Cardiac muscle cell (in vitro differentiated cells and primary cell): ENCODE measurements at places on chromosomes 4 and X.

GRCh38 chr4:143372093-143372915 is 35.6 kb downstream of the GAB1 start:
- no peak for DNase-seq

GRCh38 chr4:112210777-112211176 is 20.8 kb upstream of the AP1AR start:
- no peak for DNase-seq

DNA sequence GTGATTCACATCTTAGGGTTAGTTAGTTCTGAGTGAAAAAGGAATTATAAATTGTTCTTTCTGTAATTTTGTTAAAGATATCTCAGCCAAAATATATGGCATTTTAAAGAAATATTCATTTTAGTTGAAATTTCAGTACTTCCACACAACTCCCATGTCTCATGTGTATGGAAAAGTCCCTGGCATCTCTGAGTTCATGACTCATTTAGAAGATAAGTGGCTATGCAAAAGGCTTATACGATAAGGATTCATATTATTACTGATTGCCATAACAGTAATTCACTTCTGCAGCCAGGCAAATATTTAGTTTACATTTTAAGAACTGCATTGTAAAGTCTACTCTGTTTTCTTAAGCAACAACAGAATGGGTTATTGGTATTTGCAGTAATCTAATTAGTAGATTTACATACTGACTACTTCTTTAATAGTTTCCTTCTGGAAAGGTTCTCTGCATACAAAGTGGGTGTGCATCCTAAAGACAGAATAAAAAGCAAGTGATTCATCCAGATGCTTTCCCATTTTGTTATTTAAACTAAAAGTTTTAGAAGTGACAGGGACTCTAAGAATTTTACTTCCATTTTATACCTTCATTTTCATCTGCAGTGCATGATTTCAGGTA is 682.4 kb upstream of the PABPC4L start:
- DNase-seq, result no peak

GRCh38 chr4:127558489-127559407 is 74.0 kb upstream of the INTU start:
- no peak for DNase-seq

DNA sequence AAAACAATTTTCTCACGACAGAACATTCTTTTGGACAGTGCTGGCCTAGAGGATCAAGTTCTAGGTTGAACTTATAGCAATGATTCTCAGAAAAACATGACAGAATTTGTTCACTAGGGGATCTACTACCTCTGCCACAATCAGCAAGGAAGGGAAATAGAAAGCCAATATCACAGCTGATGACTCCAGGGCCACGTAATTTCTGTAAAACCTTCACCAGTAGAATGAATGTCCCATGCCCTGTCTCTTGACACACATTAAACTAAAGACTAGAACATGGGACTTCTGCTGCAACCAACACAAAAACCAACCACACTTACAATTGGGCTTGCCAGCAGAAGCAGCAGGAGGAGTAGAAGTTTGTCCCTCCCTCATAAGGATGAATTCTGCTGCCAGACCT is 86.0 kb upstream of the NPFFR2 start:
- no peak for DNase-seq

- DNase-seq, result no peak
These were observed 318.3 kb downstream of the ARHGAP24 start for GRCh38 chr4:85793233-85793585.

DNA sequence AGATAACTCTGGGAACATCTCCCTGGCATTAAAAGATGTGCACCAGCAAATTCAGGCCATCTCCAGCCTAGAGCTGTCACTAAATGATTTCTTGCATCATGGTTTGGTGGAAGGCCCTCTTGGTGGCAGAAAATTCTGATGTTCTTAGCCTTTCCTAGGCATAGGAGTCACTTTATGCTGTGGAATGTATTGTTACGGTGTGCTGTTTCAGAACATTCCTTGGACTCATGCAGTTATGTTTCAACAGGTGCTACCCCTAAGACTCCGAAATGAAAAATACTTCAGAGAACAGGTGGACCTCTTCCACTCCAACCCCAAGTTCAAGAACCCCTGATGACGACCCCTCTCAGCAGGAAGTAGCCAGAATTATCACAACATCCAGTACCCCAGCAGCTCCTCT is 20.3 kb upstream of the PAPSS1 start:
- no peak for DNase-seq
